ENCODE measurements at places on chromosomes 1 and 21. TPM values are rescaled to one million over a fixed set of nuclear protein-coding genes. Genes with fewer than 3 reads are reported as not detected.

DNA sequence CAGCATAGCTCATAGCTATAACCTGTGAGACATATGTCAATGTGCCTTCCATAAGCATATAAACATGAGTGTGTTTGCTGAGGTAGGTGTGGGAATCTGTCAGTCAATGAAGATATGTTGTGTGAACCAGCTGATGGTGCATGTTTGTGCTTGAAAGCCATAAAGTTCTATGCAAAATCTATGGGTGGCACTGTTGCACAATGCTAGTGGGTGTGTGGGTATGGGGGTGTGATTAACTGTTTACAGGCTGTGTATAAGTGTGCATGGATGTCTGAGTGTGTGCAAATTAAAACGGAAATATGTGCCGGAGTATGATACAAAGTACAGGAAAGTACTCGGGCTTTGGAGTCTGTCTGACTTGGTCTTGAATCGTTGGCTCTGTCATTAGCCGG lies 1.0 kb upstream of the ATP2B4 start:
- no peak for DNase-seq
- peaks cover 56% of the 10 kb centered on the region for H3K4me1 ChIP-seq
- H3K36me3 ChIP-seq: no peaks in the 10 kb centered on the region
- H3K4me3 ChIP-seq: no peak overlapping the region
- H3K27me3 ChIP-seq: no peaks in the 10 kb centered on the region

DNA sequence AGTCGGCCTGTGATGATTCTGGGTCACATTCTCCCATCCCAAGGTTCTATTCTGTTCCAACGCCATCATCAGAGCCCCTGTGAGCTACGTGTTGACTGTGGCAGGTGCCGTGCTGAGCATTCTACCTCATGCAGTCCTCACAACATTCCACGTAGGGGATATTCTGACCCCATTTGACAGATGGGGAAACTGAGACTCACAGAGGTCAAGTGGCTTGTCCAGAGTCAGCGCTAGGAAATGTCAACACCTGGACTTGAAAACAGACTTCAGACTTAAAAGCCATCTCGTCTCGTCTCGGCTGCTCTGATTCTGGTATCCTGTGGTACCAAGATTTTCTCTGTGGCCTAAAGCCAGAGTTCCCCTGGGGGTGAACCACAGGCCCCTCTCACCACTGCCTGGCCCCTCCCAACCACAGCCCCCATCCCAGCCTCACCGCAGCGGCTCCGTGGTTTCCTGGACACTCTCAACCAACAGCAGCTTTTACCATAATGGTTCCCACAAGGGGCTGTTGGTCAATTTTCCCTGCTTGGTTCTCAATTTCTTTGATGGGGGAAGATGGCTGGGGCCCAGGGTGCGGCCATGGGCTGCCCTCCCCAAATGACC lies 39.6 kb downstream of the SDC3 start:
- H3K4me1 ChIP-seq: peaks cover 9% of the 10 kb centered on the region
- no peaks in the 10 kb centered on the region for H3K27me3 ChIP-seq
- H3K36me3 ChIP-seq: peaks cover 8% of the 10 kb centered on the region
- DNase-seq: no peak
- no peak overlapping the region for H3K27ac ChIP-seq

GPR137B gene
- total RNA-seq: 41.0 TPM

TSPEAR gene
- 0.22 TPM for total RNA-seq

DNA sequence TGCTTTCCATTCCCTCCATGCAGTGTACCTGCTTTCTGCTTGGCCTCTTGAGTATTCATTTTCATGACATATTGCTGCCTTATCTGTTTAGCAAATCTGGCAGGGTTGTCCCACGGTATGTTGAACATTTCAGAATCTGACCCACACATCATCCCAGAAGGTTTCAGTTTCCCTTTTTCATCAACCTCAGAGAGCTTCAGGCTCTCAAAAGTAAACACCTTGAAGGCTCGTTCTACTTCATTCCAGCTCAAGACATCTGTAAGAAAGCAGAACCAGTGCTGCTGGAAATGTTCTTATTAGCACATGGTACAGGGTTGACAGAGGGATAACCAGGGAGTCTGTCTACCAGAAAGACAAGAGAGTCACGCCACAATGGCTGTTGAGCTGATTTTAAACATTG lies 103.6 kb downstream of the SPAG17 start:
- no peak overlapping the region for H3K4me3 ChIP-seq
- H3K4me1 ChIP-seq: no peaks in the 10 kb centered on the region
- no peaks in the 10 kb centered on the region for H3K36me3 ChIP-seq
- no peak overlapping the region for H3K27ac ChIP-seq
- DNase-seq: no peak
- no peaks in the 10 kb centered on the region for H3K27me3 ChIP-seq

DNA sequence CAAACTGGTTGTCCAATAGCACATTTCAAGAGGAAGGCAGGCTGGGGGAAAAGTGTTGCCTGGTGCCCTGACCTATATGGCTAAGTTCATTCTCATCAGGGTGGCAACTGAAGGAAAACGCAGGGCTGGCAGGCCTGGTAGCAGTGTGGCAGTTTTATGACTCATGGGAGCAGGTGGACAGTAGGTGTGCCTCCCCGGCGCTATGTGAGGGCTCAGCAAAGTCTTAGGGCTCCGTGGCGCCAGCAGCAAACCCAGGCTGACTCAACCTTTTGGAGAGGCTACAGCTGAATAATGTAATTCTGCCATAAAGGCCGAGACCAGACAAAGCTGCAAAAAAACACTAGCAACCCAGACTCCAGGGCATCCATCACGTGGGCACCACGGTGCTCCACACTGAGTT lies 23.6 kb downstream of the GADD45A start:
- no peak overlapping the region for H3K4me3 ChIP-seq
- no peaks in the 10 kb centered on the region for H3K27me3 ChIP-seq
- peaks cover 35% of the 10 kb centered on the region for H3K4me1 ChIP-seq
- no peak overlapping the region for H3K27ac ChIP-seq

GRCh38 chr1:152050886-152051675 lies 14.3 kb upstream of the S100A11 start:
- peaks cover 49% of the 10 kb centered on the region for H3K4me1 ChIP-seq
- H3K27ac ChIP-seq: no peak overlapping the region
- H3K36me3 ChIP-seq: no peaks in the 10 kb centered on the region
- H3K4me3 ChIP-seq: no peak overlapping the region

DNA sequence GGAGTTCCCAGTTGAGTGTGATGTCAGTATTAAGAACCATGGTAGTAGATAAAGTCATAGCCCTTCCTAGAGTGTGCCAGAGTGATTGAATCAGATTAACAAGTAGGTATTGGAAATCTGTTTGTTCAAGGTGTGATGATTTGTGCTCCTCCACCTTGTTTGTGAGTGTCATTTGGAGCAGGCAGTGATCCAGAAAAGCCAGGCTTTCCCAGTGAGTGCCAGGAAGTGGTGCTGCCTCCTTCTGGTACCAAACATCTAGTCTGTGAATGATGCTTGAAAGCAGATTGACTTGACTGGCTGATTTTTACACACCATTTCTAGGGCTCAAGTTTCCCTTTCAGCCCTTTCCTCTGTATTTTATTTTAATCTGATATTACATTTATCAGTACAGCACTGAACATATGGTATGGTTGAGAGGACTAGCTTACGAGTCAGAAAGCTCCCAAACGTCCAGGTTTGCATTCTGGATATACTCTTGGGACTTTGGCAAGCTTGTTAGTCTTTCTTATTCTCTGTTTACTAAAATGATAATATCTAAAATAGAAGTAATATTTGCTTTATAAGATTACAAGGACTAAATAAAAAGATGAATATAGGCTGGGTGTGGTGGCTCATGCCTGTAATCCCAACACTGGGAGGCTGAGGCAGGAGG lies 100.7 kb downstream of the PATJ start:
- DNase-seq: no peak
- no peaks in the 10 kb centered on the region for H3K27me3 ChIP-seq
- H3K27ac ChIP-seq: no peak overlapping the region
- no peaks in the 10 kb centered on the region for H3K36me3 ChIP-seq
- H3K4me1 ChIP-seq: no peaks in the 10 kb centered on the region

HIVEP3 gene
- 11.0 TPM for total RNA-seq

GRCh38 chr1:8818325-8818775 lies 910 bp upstream of the RERE start:
- no peaks in the 10 kb centered on the region for H3K27me3 ChIP-seq
- no peaks in the 10 kb centered on the region for H3K36me3 ChIP-seq
- DNase-seq: no peak
- peak overlapping the region; percentile 93 for H3K27ac ChIP-seq
- H3K4me1 ChIP-seq: peaks cover 35% of the 10 kb centered on the region

DNA sequence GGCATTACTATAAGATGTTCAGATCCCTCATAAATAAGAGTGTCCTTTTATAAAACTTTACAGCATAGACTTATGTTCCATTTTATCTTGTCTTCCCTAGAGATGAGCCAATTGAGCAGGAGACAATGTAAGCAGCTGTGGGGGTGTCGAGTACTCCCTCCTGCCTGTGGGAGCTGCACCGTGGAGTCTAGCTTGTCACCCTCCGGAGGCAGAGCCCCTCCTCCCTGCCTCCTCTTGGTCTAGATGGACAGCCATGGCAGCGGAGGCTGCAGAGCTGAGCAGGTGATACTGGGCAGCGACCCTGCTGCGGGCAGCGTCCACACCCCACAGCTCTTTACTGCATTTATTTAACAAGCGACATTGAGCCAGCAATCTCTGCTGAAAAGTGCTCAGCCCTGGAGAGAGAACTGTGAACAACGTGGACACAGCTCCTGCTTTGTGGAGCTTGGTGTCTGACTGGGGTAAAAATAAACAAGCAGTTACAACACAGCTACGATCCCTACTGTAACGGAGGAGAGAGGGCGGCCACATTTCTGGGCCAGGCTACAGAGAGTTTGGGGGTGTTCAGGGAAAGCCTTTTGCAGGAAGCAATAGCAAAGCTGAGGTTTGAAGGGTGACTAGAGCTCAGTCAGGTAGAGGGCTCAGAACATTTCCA lies 12.8 kb upstream of the KIF21B start:
- H3K4me3 ChIP-seq: no peak overlapping the region
- DNase-seq: no peak
- no peaks in the 10 kb centered on the region for H3K36me3 ChIP-seq
- no peaks in the 10 kb centered on the region for H3K4me1 ChIP-seq

GRCh38 chr1:184987696-184988095 lies 13.4 kb upstream of the NIBAN1 start:
- H3K4me1 ChIP-seq: no peaks in the 10 kb centered on the region
- no peaks in the 10 kb centered on the region for H3K36me3 ChIP-seq
- no peak overlapping the region for H3K4me3 ChIP-seq
- no peak overlapping the region for H3K27ac ChIP-seq

GRCh38 chr21:28827422-28827821 lies 165.3 kb downstream of the LTN1 start:
- H3K36me3 ChIP-seq: no peaks in the 10 kb centered on the region
- no peaks in the 10 kb centered on the region for H3K27me3 ChIP-seq
- H3K4me3 ChIP-seq: no peak overlapping the region
- H3K4me1 ChIP-seq: peaks cover 24% of the 10 kb centered on the region

LRRC71 gene
- not detected for total RNA-seq

CELA3A gene
- 5.2 TPM for total RNA-seq

GRCh38 chr1:190564117-190564516 lies 86.5 kb upstream of the BRINP3 start:
- no peaks in the 10 kb centered on the region for H3K36me3 ChIP-seq
- H3K27me3 ChIP-seq: no peaks in the 10 kb centered on the region
- H3K4me1 ChIP-seq: no peaks in the 10 kb centered on the region
- no peak for DNase-seq
- no peak overlapping the region for H3K4me3 ChIP-seq

THRAP3 gene
- total RNA-seq: 82.9 TPM

DNA sequence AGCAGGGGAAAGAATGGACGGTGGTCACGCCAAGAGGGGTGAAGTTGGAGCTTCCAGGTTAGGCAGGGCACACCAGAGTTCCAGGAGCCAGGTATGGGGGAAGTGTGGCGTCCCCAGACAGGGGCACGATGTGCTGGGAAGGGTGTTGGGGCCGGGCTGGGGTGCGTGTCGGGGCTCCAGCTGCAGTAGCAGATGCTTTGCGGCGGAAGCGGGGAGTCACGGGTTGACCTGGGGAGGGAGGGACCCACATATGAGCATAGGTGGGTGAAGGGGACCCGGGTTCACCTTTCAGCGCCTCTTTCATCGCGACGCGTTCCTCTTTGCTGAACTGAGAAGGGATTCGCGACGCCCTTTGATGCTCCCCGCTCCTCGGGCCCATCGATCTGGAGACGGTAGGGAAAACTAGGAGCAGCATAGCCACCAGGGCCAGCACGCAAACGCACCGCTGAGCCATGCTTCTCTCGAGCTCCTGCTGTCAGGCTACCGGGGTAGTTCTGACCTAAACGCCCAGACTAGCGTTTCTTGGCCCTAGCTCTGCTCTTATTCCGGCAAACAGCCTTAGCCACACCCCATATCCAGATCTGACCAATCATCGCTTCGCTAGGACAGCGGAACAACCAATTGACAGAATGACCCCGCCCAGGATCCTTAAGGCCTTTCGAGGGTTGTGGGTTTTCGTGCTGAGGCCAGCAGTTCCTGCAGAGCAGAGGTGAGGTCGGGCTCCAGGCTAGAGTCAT lies at the start of gene PM20D1:
PM20D1 (minus strand) TSS at position 514 of the 737 bp plus-strand sequence; CDS start at position 454, 60 bp downstream.
- peak; percentile 90 for DNase-seq
- H3K4me1 ChIP-seq: no peaks in the 10 kb centered on the region
- H3K36me3 ChIP-seq: no peaks in the 10 kb centered on the region
- peak within 1 kb of the TSS; percentile 44 for H3K4me3 ChIP-seq
- peak within 1 kb of the TSS; percentile 66 for H3K27ac ChIP-seq

DNA sequence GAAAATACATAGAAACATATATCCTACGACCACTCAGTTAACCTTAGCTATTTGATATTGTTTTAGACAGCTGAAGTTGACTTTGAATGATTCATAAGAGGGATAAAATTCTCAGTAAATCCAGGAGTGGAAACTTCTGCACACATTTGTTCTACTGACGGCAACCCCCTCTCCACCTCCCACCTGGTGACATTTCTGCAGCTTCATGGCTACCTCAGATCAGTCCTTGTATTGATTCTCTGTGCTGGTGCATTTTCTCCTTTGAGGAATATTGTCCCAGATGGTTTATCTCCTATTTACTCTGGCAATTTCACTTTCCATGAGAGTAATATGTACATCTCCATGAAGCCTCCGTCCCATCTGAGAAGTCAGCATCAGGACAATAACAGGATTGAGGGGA lies 57.7 kb upstream of the COA6 start:
- no peak overlapping the region for H3K4me3 ChIP-seq
- no peak for DNase-seq
- H3K4me1 ChIP-seq: peaks cover 4% of the 10 kb centered on the region
- no peaks in the 10 kb centered on the region for H3K27me3 ChIP-seq
- H3K36me3 ChIP-seq: no peaks in the 10 kb centered on the region

- no peaks in the 10 kb centered on the region for H3K27me3 ChIP-seq
- no peak overlapping the region for H3K4me3 ChIP-seq
- no peak for DNase-seq
Measured at GRCh38 chr1:109613361-109614147, 5.9 kb downstream of the GNAT2 start.

DNA sequence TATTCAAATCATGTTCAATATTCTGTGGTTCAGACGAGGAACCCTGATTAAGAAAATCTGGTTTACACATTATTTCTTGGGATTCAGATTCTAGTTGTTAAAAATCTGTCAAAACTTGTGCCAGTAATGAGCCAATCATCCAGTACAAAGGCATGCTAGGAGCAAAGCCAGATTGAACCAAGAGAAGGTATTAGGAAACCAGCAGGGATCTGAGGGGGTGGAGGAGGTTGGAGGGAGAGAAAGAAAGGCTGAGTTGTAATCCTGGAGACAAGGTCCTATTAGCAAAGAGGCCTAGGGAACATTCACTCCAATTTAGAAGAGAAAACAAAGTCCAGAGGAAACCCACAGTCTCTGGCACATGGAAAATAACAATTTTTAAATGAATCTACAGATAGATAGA lies 352.9 kb downstream of the LTN1 start:
- H3K4me1 ChIP-seq: no peaks in the 10 kb centered on the region
- no peak overlapping the region for H3K4me3 ChIP-seq
- H3K27me3 ChIP-seq: no peaks in the 10 kb centered on the region
- no peaks in the 10 kb centered on the region for H3K36me3 ChIP-seq

DAB1 gene
- total RNA-seq: not detected

- H3K4me3 ChIP-seq: no peak overlapping the region
- no peaks in the 10 kb centered on the region for H3K27me3 ChIP-seq
- peak; percentile 88 for DNase-seq
- H3K4me1 ChIP-seq: no peaks in the 10 kb centered on the region
- H3K36me3 ChIP-seq: no peaks in the 10 kb centered on the region
Measured at GRCh38 chr1:201447903-201448871, 20.8 kb downstream of the PHLDA3 start.

Measured in spleen (tissue), 13 donors.